ENCODE measurements at places on chromosomes 16 and 17. TPM values are rescaled to one million over a fixed set of nuclear protein-coding genes. Genes with fewer than 3 reads are reported as not detected.

The TBC1D3 gene
- not detected for polyA plus RNA-seq

DNA sequence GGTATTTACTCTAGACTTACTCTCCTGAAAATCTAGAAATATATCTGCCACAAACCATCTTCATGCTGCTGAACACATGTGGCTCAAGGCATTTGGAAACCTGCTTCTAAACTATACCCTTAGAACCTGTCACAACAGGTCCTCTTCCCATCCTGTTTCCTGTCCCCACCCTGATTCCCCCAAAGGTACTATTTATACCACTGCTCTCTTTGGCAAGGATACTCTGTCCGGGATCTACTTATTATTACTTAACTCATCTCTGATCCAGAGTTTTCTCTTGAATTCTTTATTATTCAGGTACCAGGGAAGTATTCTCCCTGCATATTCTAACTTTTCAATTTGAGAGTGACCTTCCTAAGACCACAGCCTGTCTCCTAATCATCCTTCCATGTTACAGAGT lies 33.4 kb downstream of the TRAF4 start:
- no peak for DNase-seq

GRCh38 chr16:84511831-84512230 lies 7.4 kb upstream of the MEAK7 start:
- DNase-seq: no peak

DNA sequence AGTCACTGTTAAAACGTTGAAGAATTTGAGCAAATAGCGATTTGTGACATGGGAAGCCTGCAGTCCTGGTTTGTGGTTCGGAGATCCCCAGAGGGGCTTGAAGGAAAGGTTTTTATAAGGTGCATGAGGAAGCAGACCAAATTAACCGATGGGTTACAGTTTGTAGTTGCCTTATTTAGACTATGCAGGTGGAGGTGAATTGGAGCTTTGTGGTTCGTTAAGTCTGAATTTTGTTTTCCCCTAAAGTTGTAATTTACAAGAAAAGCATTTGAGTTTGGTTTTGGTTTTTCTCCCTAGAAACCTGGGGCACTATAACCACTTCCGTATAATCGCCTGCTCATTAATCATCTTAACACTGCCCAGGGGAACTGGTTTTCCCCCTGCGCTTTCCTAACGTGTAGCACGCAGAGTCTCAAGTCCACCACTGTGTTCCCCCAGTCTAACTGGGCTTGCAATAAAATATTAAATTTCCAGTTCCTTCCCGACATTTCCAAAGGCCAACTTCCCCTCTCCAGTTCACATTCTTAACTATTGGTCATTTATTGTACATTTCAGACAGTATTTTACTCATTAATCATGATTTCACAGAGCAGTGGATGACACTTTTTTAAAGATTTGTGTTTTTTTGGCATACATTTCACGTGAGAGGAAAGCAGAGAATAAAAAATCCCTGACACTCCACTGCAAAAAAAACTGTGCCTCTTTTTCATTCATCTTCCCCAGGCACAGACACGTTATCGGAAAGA lies 932 bp downstream of the ZNF267 start:
- DNase-seq: peak; percentile 87

- DNase-seq: peak; percentile 87
Measured at GRCh38 chr16:75244844-75245758, 6.3 kb downstream of the BCAR1 start.

The MRPL38 gene
- polyA plus RNA-seq: 63.2 TPM

The TP53TG3 gene
- not detected for polyA plus RNA-seq

Measured in small intestine (tissue), 16 donors.